ENCODE measurements at places on chromosomes 7 and 10. TPM values are rescaled to one million over a fixed set of nuclear protein-coding genes. Genes with fewer than 3 reads are reported as not detected.

The PRPS1L1 gene
- total RNA-seq, result not detected

The GIMAP1 gene
- total RNA-seq, result not detected

The ABCB1 gene
- total RNA-seq, result 9.0 TPM

The CHCHD2 gene
- 771 TPM for total RNA-seq

The H2BK1 gene
- total RNA-seq, result not detected

The CBLL1 gene
- total RNA-seq, result 22.7 TPM

The NEUROG3 gene
- total RNA-seq, result not detected

The ZNF488 gene
- not detected for total RNA-seq

The KCNH2 gene
- total RNA-seq, result 8.4 TPM

- DNase-seq, result no peak
Observed at GRCh38 chr10:103853428-103854264, 1.7 kb downstream of the SH3PXD2A start.

DNA sequence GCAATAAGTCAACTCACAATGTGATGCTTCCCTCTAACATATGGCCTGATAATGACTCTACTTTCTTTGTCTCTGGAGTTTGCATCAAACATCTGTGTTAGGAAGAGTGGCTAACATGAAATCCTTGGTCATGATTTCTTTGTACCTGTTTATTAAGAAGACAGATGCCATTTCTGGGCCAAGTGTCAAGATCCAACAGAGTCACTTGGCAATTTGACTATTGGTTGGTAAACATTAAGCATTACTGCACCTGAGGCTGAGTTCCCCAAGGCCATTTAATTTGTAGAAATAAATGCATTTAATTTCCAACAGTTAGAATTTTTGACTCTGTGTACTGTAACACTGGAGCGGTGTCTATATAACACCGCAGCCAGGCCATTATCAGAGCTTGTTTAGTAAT lies 403.7 kb downstream of the GALNT17 start:
- no peak for DNase-seq

GRCh38 chr10:68082872-68083271 lies 7.8 kb upstream of the HERC4 start:
- DNase-seq, result peak; percentile 30

DNA sequence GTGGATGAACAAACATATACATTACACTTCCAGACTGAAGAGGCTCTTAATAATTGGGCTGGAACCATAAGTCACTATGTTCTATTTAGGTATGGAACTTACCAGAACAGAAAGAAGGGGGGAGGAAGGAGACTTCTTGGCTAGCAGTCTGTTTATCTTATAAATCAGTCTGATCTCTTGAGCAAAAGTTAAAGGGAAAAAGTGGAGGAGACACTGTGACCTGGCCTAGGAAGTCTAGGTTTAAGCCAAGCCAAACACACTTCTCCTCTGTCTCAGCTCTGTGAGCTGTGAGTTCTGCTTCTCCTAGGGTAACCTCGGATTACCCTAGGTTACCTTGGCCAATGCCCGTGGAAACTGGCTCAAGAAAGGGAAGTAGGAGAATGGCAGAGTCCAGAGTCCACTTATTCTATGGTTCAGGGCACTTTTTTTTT lies 95.2 kb downstream of the PFKFB3 start:
- peak; percentile 70 for DNase-seq

GRCh38 chr10:78184851-78185692 lies 151.4 kb downstream of the RPS24 start:
- DNase-seq, result no peak

GRCh38 chr10:11798845-11799735 lies 24.1 kb upstream of the PROSER2 start:
- peak; percentile 80 for DNase-seq

DNA sequence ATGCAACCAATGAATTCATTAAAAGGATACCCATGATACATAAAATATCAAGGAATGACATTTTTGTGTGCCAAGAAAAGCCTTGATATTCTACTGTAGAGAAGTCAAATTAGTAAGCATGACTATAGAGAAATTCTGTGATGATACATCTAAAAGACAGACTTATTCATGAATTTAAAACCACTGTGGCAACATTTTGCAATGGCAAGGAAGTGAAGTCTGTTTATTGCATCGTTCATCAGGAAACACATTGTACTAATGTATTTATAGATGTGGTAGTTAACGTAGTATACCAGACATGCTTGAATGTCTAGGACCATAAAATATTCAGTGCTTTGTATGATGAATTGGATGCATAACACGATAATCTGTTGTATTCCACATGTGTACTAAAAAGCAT lies 9.3 kb upstream of the CLEC5A start:
- DNase-seq, result no peak

DNA sequence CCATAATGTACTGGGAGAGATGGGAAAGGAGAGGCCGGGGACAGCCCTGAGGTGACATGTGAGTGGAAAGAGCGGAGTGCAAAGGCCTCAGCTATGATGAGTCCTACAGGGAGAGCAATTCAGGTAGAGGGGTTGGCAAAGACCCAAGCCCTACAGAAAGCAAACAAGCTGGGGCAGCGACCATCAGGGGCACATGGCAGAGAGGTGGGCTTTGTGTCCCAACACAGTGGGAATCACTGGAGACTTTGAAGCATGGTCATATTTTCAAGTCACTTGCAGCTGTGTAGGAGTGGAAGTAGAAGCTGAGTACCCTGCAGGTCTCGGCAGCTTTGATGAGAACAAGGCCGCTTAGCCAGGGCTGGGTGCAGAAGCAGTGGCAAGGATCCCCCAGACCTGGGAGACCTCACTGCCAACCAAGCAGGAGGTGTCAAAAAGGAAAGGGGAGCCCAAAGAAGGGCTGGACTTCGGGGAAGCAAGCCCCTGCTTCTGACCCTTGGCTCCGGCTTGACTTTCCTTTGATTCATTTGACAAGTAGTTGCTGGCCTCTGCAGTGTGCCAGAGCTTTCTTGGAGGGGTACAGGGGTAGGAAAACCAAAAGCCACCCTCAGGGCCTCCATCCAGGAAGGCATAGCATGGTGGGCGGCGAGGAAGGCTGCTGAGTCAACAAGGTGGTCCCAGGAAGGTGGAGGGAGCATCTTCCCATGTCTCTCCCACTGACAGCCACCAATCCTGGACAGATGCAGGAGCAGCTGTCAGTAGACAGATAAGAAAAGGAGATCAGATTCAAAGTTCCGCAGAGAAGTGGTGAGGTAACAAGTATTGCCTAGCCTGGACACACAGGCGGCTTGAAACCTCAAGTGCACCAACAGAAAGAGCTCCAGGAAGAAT lies 1.9 kb upstream of the PGAM2 start:
- DNase-seq, result no peak

DNA sequence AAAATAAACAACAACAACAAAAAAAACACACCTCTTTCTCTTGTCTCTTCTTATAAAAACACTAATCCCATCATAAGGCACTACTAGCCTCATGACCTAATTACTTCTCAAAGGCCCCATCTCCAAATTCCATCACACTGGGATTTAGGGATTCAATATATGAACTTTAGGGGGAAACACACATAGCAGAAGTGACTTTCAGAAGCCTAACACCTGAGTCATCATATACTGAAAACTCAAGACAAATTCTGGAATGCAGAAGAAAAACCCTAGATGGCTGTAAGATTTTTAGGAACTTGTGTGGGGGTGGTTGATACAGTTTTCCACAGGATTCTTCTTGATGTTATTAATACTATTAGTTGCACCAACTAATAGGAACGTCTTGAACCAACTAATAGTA lies 33.7 kb upstream of the CSTF2T start:
- no peak for DNase-seq

- no peak for DNase-seq
Observed at GRCh38 chr7:9835199-9835598, 1138.5 kb upstream of the PHF14 start.

DNA sequence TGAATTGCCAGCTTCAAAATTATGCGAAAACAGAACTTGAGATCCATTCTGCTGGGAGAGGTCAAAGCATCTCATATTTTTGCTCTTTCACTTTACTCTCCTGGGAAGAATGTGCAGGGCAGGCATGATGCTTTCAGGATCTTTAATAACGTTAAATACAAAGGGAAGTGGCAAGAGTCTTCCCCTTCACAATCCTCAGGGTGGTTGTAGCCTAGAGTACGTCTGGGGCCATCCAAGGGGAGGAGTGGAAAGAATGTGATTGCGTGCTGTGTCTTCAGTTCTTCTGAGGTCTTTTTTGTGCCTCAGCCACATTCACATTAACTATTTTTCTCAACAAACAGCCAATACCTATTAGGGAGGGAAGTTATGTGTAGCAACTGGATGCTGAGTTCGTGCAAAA lies 207.3 kb downstream of the HGF start:
- no peak for DNase-seq

DNA sequence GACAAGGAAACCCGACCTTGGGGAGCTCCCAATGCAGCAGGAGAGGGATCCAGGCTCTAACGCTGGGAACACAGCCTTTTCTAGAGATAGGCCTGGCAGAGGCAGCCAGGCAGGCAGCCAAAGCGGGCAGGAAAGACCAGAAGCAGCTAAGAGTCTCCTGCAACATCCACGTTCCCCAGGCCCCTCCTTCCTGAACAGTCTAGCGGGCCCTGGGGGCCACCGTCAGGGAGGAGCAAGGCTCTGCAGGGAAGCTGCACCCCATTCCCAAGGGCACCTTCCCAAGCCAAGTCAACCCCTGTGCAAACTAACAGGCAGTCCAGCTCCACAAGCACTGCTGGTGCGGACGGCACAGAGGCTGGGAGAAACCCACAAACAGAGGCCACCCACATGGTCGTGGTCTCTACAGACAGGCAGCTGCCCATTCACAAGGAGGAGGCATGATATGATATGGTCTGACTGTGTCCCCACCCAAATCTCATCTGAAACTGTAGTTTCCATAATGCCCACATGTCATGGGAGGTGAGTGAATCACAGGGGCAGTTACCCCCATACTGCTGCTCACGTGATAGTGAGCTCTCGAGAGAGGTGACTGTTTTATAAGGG lies 115.7 kb downstream of the MAD1L1 start:
- DNase-seq, result no peak

DNA sequence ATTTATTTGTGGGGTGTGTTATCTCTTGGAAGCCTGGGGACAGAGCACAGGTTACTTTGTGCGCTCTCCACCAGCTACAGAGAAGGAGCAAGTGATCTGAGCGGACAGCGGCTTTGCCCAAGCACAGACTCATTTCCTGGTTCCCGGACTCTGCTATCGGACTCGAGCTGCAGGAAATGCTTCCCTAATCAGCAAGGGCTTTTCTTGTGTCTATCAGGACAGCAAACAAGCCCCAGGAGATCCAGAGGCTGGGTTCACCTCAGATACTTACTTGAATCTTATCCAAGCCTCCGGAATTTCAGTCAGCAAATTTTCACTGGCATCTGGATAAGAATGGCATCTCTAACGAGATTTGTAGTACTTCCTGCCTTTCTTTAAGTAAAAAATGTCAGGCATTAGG lies 27.8 kb downstream of the MRC1 start:
- DNase-seq, result no peak

- no peak for DNase-seq
Observed at GRCh38 chr10:17643339-17643754, 604 bp upstream of the STAM start.

DNA sequence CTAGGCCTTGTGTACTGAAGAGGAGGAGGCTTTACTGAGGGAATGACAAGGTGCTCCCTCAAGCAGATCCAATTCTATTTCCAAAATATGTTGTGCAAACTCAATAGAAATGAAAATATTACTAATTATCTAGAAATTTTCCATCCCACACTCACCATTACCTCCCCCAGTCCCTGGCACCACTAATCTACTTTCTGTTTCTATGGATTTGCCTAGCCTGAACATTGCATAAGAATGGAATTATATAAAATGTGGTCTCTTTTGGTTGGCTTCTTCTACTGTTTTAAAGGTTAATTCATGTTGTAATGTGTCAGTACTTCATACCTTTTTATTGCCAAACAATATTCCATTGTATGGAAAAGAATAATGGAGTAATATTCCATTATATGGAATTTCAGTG lies 18.7 kb upstream of the NUB1 start:
- DNase-seq, result no peak

DNA sequence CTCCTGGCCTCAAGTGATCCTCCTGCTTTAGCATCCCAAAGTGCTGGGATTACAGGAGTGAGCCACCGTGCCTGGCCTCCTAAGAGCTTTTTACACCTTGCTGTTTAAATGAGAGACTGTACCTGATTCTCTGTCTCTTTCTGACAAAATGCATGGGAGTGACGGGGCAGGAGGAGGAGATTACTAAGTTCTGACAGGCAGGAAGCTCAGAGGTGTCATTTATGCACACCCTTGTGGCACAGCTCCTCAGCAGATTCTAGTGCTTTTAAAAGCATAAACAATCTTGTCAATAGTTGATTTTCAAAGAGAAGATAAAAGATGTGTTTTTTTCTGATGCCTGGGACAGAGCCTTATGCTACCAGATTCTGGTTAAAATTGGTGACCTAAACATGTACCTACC lies 39.7 kb upstream of the STEAP4 start:
- no peak for DNase-seq

- DNase-seq, result no peak
Observed at GRCh38 chr10:72265508-72265907, 8.2 kb upstream of the DDIT4 start.

DNA sequence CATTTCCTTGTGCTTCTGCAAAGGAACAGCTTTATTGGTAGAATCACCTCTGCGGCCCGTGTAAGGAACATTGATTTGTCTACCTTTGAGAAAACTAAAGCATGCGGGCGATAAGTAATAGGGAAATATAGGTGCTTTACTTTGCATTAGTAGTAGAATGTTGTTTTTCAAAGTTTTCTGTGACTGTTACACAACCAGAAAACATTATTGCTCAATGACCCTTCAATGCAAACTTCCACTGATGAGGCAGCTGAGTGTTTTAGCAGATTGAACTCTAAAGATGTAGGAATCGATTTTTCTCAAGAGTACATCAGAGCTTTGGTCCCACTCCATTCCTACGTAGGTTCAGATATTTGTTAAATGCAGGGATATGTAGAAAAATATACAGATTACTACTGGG lies 427.8 kb downstream of the DNAJB9 start:
- no peak for DNase-seq

- no peak for DNase-seq
Observed at GRCh38 chr7:83798489-83798888, 149.6 kb upstream of the SEMA3E start.

GRCh38 chr10:3616880-3617279 lies 168.1 kb downstream of the KLF6 start:
- DNase-seq, result no peak

All from Caki2 (cell line).